Osteoblast (primary cell): ENCODE measurements at places on chromosomes 12 and 14. TPM values are rescaled to one million over a fixed set of nuclear protein-coding genes. Genes with fewer than 3 reads are reported as not detected.

GRCh38 chr12:76920172-76921099, 41.6 kb upstream of the CSRP2 start:
- peaks cover 8% of the 10 kb centered on the region for H3K4me1 ChIP-seq
- DNase-seq: no peak
- H3K36me3 ChIP-seq: no peaks in the 10 kb centered on the region
- no peak overlapping the region for H3K27ac ChIP-seq

- no peak overlapping the region for H3K27ac ChIP-seq
- no peak overlapping the region for H3K4me3 ChIP-seq
- no peaks in the 10 kb centered on the region for H3K36me3 ChIP-seq
- peaks cover 2% of the 10 kb centered on the region for H3K27me3 ChIP-seq
- no peak for DNase-seq
Observed at GRCh38 chr12:110957652-110958051, 37.3 kb upstream of the MYL2 start.

DNA sequence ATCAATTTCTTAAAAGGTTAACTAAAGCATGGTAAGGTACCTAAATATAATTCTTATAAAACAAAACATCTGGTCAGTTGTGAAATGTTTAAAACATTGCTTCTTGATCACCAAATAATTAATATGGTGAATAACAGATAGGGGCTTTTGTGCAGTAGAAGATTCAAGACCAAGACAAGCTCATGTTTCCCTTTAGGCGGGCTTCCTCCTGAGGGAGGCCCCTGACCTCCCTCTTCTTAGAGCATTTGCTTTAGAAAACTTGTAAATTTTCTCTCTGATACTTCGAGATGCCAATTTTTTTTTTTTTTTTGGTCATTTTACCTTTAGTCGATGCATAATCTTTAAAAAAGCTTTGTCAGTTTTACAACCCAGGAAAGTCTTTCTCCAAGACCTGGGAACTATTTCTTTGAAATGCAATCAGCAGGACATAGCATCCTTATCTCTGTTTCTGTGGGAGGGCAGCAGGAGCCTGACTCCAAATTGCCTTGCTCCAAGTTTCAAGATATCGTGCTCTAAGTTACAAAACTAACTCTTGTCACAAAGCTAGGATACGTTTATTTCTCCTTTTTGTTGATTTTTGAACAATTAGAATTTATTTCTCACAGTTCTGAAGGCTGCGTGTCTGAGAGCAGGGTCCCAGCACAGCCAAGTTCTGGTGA, 66.6 kb upstream of the BICD1 start:
- H3K27ac ChIP-seq: no peak overlapping the region
- no peaks in the 10 kb centered on the region for H3K4me1 ChIP-seq
- no peaks in the 10 kb centered on the region for H3K36me3 ChIP-seq
- H3K4me3 ChIP-seq: no peak overlapping the region
- peaks cover 4% of the 10 kb centered on the region for H3K27me3 ChIP-seq
- no peak for DNase-seq

GRCh38 chr14:28767853-28768741, 1.5 kb downstream of the FOXG1 start:
- no peak overlapping the region for H3K4me3 ChIP-seq
- no peaks in the 10 kb centered on the region for H3K36me3 ChIP-seq
- DNase-seq: no peak
- H3K27me3 ChIP-seq: peaks cover 83% of the 10 kb centered on the region

GRCh38 chr14:77033622-77034589, 5.4 kb upstream of the IRF2BPL start:
- H3K27ac ChIP-seq: peak overlapping the region; percentile 99
- H3K4me3 ChIP-seq: peak overlapping the region; percentile 76
- H3K27me3 ChIP-seq: no peaks in the 10 kb centered on the region
- H3K36me3 ChIP-seq: no peaks in the 10 kb centered on the region
- peaks cover 59% of the 10 kb centered on the region for H3K4me1 ChIP-seq
- peak; percentile 91 for DNase-seq

The FOXG1 gene
- total RNA-seq: under 0.01 TPM in 1 of 2 replicates, not detected in the other

DNA sequence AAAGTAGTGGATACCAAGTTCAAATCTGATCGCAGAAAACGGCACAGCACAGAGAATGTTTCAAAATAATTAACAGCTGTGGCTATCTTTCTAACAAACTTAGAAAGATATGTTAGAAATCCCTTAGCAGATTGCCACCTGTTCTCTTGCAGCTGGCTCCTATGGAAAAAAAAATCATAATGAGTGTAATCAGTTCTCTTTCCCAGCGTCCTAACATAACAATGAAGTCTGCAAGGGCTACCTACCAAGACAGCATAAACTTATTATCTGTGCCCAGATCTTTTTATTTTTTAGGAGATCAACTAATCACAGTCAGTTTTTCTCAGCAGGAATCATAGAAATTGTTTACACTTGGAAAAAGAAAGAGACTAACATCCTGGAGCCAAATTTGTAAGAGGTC, 358.6 kb upstream of the FOXG1 start:
- no peaks in the 10 kb centered on the region for H3K36me3 ChIP-seq
- peak; percentile 9 for DNase-seq
- H3K27me3 ChIP-seq: no peaks in the 10 kb centered on the region
- H3K27ac ChIP-seq: no peak overlapping the region
- no peaks in the 10 kb centered on the region for H3K4me1 ChIP-seq
- H3K4me3 ChIP-seq: no peak overlapping the region

DNA sequence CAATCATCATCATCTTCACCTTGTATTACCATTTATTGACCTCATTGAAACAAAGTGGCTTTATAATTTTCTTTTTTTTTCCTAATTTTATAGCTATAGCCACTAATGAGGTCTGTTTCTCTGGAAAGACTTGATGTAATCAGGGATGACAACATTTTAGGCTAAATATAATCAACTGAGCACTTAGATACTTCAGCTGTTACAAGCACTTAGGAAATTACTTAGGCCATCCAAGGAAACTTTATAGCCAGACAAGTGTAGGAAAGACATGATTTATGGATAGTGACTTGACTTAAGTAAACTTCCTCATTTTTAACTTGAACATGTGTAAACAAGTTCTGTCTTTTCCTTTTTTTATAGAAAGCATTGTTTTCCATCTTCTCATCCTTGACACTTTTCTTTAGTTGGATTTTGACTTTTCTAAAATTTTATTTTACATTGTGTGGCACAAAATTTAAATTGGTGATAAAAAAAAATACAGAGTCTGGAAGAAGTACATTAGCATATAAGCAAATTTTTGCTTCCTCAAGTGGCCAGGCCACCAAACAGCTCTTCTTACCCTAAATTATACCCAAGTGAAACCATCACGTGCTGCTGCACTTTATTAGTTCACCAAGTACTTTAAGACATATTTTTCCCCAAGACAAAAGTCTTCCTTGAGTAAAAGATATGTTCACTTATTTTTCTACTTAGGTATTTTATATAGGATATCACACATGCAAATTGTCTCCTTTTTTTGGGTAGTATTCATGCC, 15.1 kb downstream of the CPNE8 start:
- no peak overlapping the region for H3K4me3 ChIP-seq
- H3K27me3 ChIP-seq: no peaks in the 10 kb centered on the region
- H3K27ac ChIP-seq: no peak overlapping the region
- peaks cover 5% of the 10 kb centered on the region for H3K4me1 ChIP-seq
- no peak for DNase-seq
- H3K36me3 ChIP-seq: no peaks in the 10 kb centered on the region

GRCh38 chr12:25491396-25492325, 61.4 kb downstream of the LMNTD1 start:
- H3K4me1 ChIP-seq: peaks cover 16% of the 10 kb centered on the region
- no peaks in the 10 kb centered on the region for H3K36me3 ChIP-seq
- no peak overlapping the region for H3K27ac ChIP-seq
- H3K4me3 ChIP-seq: no peak overlapping the region
- DNase-seq: no peak

GRCh38 chr12:87667378-87667777, 361.8 kb downstream of the C12orf50 start:
- H3K4me3 ChIP-seq: no peak overlapping the region
- no peaks in the 10 kb centered on the region for H3K27me3 ChIP-seq
- H3K4me1 ChIP-seq: no peaks in the 10 kb centered on the region
- H3K36me3 ChIP-seq: no peaks in the 10 kb centered on the region

- no peak overlapping the region for H3K4me3 ChIP-seq
- H3K27me3 ChIP-seq: peaks cover 25% of the 10 kb centered on the region
- no peak overlapping the region for H3K27ac ChIP-seq
- DNase-seq: no peak
- no peaks in the 10 kb centered on the region for H3K36me3 ChIP-seq
Observed at GRCh38 chr12:132397152-132397933, 68.0 kb upstream of the GALNT9 start.

The CACNB3 gene
- total RNA-seq: 10.9 and 15.2 TPM in 2 replicates

DNA sequence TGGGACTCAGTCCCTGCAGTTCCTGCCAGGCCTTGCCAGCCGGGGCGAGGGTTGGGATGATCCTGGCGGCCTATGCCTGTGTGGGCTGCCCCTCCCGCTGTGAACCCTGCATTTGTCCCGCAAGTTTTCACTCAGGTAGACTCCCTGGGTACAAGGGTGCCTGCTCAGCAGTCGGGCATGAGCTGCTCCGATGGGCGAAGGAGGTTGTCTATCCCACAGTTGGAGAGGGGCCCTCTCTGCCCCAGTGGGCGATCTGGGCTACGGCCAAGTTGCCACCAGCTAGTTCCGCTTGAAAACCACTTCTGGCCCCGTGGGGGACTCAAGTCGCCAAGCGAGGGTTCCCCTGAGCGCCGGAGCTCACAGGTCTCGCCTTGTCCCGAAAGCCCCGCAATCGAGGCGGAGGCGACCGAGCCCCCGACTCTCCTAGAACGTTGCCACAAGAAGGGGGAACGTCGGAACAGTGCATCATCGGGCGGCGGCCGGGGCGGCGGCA, 365 bp upstream of the TPI1 start:
- no peak for DNase-seq
- H3K27ac ChIP-seq: peak overlapping the region; percentile 52
- peaks cover 36% of the 10 kb centered on the region for H3K4me1 ChIP-seq
- H3K4me3 ChIP-seq: peak overlapping the region; percentile 81
- no peaks in the 10 kb centered on the region for H3K27me3 ChIP-seq

The MYF5 gene
- total RNA-seq: not detected in 2 replicates

GRCh38 chr12:91920276-91920675, 225.4 kb downstream of the BTG1 start:
- no peak overlapping the region for H3K27ac ChIP-seq
- DNase-seq: peak; percentile 80
- no peak overlapping the region for H3K4me3 ChIP-seq
- no peaks in the 10 kb centered on the region for H3K36me3 ChIP-seq
- H3K27me3 ChIP-seq: no peaks in the 10 kb centered on the region

The CACNA2D4 gene
- total RNA-seq: 0.72 and 0.88 TPM in 2 replicates

DNA sequence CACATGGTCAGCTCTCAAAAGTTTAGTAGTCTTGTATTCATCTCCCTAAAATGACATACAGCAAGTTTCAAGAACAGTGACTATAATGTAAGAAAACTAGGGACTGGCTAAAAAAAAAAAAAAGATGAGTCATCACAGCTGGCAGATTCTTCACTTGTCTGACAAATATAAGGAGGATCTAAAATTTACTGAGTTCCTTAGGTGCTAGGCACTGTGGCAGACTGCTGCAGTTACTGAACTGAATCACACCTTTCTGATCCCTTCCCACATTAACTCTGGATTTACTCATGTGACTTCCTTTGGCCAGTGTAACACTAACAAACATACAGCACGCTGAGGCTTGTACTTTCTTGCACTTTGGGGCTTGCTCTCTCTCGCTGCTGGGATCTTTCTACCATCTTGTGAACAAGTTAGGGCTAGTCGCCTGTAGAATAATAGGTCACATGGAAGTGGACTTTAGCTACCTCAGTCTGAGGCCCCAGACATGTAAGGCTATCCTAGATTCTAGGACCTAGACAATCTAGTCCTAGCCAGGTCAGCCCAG, 32.1 kb downstream of the BAZ1A start:
- no peak overlapping the region for H3K4me3 ChIP-seq
- peaks cover 9% of the 10 kb centered on the region for H3K4me1 ChIP-seq
- H3K27ac ChIP-seq: peak overlapping the region; percentile 30
- H3K36me3 ChIP-seq: no peaks in the 10 kb centered on the region
- H3K27me3 ChIP-seq: no peaks in the 10 kb centered on the region
- DNase-seq: peak; percentile 87

GRCh38 chr14:74415115-74415437, 10.9 kb downstream of the SYNDIG1L start:
- H3K27ac ChIP-seq: no peak overlapping the region
- DNase-seq: no peak
- no peak overlapping the region for H3K4me3 ChIP-seq
- peaks cover 53% of the 10 kb centered on the region for H3K27me3 ChIP-seq
- H3K4me1 ChIP-seq: no peaks in the 10 kb centered on the region

- no peak for DNase-seq
- no peaks in the 10 kb centered on the region for H3K4me1 ChIP-seq
- no peak overlapping the region for H3K27ac ChIP-seq
- no peaks in the 10 kb centered on the region for H3K27me3 ChIP-seq
Observed at GRCh38 chr12:120887253-120888043, 16.7 kb downstream of the SPPL3 start.

DNA sequence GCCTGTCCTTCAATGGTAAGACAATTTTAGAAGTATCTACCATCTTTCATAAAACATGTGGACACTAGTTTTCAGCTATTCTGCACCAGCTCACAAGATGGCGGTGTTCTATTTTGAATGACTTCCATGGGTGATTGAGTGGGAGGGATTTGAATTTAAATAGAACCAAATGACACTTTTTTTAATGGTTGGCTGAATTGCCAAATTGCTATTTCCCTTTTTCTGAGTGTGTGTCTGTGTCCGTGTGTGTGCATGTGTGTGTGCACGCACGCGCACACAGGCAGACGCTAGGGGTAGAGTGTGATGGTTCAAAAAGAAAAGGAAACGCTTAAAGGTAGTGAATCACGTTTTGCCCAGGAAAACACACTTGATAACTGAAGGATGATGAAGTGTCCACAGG, 362.6 kb downstream of the DAD1 start:
- no peaks in the 10 kb centered on the region for H3K36me3 ChIP-seq
- DNase-seq: no peak
- H3K4me3 ChIP-seq: no peak overlapping the region
- peaks cover 6% of the 10 kb centered on the region for H3K4me1 ChIP-seq

DNA sequence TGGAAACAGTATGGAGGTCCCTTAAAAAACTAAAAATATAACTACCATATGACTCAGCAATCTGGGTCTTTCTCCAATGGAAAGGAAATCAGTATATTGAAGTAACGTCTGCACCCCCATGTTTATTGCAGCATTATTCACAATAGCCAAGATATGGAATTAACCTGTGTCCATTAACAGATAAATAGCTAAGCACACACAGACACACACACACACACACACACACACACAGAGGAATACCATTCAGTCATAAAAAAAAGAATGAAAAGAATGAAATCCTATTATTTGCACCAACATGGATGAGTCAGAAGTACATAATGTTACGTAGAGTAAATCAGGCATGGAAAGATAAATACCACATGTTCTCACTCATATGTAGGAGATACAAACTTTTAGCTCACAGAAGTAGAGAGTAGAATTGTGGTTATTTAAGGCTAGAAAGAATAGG, 4.7 kb downstream of the KLRK1 start:
- H3K36me3 ChIP-seq: no peaks in the 10 kb centered on the region
- no peak overlapping the region for H3K27ac ChIP-seq
- no peaks in the 10 kb centered on the region for H3K27me3 ChIP-seq
- peaks cover 12% of the 10 kb centered on the region for H3K4me1 ChIP-seq
- peak; percentile 58 for DNase-seq

The PACS2 gene
- total RNA-seq: 81.1 and 81.3 TPM in 2 replicates

GRCh38 chr14:26522967-26523366, 74.9 kb downstream of the NOVA1 start:
- no peaks in the 10 kb centered on the region for H3K4me1 ChIP-seq
- no peak overlapping the region for H3K4me3 ChIP-seq
- no peaks in the 10 kb centered on the region for H3K27me3 ChIP-seq
- no peak for DNase-seq
- H3K27ac ChIP-seq: no peak overlapping the region

- no peak overlapping the region for H3K27ac ChIP-seq
- H3K27me3 ChIP-seq: no peaks in the 10 kb centered on the region
- H3K4me3 ChIP-seq: no peak overlapping the region
- no peaks in the 10 kb centered on the region for H3K36me3 ChIP-seq
- DNase-seq: no peak
Observed at GRCh38 chr12:90826036-90826435, 128.9 kb downstream of the CCER1 start.
